ENCODE measurements at places on chromosomes 6 and 20.

GRCh38 chr20:25087186-25087929 lies 5.4 kb upstream of the VSX1 start:
- no peak for DNase-seq

DNA sequence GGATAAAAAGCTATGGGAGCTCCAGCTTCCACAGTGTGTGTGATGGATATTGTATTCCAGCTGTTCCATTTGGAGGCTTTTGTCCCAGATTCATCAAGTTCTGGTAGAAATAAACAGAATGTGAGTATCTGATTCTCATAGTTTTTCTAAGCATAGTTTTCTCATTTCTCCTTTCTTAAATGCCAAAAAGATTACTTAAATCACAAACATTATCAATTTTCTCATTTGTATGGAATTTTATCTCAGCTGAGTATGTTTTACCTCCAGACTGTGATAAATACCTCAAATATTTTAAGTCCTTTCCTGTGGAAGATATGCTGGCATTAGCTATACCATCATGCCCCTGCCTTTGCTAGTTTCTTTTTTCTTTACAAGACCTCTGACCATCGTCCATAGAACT lies 767.3 kb downstream of the TFAP2A start:
- DNase-seq: no peak

DNA sequence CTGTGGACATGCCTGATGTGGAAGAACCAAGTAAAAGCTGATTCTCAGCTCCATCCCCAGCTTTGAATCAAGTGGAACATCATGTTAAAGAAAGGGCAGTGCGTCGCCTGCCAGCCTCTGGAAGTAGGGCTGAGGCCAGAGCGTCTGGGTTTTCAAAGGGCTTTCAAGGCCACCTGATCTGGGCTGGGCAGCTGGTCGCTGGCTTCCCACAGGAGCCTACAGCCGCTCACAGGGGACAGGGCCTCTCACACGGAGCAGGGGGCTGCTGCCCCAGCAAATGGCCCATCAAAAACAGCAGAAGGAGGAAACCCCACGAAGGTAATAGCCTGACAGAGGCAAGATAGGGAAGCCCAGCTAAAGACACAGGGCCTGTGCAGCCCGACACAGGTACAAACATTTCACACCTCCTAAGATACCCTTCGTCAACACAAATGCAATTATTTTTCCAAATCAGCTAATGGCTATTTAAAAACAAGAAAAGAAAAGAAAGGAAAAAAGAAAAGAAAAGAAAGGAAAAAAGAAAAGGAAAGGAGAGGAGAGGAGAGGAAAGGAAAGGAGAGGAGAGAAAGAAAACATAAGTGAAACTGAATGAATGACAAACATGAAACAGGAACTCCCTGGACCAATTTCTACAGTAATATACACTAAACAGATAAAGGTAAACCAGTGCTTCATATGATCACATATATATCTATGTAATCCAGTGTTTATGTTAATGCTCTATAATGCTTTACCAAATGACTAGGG lies 24.8 kb downstream of the RRBP1 start:
- DNase-seq: no peak

GRCh38 chr6:1278061-1278720 lies 33.7 kb upstream of the FOXQ1 start:
- DNase-seq: no peak

DNA sequence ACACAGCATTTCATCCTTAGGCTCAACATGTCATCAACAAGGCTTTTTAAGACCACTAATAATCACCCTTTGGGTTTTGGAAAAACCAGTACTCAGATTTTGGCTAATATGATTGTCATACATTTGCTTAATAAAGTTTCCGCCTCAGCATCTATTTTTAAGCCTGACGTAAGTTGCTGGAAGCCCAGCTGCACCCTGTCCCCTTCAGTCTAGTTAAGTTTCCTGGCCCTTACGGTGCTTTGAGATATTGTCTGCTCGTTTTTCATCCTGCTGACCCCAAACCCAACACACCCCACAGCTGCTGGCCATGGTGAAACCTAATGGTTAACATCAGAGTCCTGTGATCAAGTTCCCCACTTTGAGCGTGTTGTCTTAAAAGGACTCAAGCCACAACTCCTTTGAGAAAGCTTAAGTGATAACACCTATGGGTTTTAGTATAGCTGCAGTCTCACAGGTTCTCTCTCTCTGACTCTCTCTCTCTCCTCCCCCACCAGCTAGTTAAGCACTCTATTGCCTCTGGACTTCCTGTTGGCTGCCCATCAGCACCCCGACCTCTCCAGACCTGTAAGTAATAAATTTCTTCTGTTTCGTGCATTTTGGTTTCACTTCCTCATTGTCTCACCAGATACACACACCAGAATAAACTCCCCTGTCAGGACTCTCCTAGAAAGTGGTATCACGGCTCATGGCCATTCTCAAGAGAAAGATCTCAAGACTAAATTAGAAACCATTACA lies 802.0 kb downstream of the C6orf118 start:
- DNase-seq: no peak

- DNase-seq: no peak
Observed at GRCh38 chr6:116530436-116530835, 15.0 kb downstream of the TRAPPC3L start.

DNA sequence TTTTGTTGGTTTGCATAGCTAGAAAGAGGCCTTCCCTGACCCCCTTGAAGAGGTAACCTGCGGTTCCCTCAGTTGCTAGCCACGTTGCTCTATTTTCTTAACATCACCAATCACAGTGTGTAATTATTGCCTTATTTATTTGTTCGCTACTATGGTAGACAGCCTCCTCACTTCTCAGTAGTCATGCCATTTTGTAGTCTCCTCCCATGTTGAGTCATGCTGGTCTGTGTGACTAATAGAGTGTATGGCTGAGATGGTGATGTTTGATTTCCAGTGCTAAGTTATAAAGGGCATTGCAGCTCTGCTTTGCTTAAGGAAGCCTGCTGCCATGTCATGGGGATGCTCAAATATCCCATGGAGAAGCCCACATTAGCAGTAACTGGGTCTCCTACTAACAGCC lies 236.6 kb upstream of the CHD6 start:
- no peak for DNase-seq

DNA sequence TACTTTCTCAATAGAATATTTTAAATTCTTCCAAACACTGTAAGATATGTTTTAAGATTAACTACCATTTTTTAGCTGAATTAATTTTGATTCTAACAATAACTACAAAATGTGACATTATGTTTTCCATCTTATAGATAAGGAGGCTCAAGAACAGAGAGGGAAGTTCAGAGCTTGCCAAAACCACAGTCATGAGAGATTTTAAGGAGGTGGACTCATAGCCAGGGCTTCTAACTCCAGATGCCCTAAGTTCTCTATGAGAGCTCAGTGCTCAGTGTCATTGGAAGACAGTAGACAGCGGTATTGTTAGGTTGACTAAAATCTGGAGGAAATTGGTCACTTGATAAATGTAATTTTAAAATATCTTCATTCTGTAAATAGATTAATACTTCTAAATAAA lies 144.2 kb downstream of the PACRG start:
- DNase-seq: no peak

DNA sequence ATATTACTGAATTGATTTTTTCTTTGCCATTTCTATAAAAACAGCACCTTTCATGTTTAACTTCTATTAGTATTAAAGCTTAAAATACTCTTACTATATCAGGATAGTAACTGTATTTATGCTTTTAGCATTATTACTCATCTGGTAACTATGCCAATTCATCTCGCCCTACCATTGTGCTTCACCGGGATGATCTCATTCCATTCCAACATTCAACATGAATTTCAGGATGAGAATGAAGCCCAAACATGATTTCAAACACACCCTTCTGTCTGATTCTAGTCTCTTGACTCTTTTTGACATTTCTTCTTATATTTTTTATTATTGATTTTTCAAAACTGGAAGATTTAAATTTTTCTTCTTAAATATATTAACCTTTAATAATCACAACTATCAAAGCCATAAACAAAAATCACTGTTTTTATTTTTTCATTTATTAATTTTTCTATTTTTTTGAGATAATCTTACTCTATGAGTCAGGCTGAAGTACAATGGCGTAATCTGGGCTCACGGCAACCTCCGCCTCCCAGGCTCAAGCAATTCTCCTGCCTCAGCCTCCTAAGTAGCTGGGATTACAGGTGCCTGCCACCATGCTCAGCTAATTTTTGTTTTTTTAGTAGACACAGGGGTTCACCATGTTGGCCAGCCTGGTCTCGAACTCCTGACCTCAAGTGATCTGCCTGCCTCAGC lies 46.7 kb downstream of the GJA1 start:
- DNase-seq: no peak

- DNase-seq: no peak
Observed at GRCh38 chr6:152993431-152993830, 9.1 kb downstream of the MTRF1L start.

DNA sequence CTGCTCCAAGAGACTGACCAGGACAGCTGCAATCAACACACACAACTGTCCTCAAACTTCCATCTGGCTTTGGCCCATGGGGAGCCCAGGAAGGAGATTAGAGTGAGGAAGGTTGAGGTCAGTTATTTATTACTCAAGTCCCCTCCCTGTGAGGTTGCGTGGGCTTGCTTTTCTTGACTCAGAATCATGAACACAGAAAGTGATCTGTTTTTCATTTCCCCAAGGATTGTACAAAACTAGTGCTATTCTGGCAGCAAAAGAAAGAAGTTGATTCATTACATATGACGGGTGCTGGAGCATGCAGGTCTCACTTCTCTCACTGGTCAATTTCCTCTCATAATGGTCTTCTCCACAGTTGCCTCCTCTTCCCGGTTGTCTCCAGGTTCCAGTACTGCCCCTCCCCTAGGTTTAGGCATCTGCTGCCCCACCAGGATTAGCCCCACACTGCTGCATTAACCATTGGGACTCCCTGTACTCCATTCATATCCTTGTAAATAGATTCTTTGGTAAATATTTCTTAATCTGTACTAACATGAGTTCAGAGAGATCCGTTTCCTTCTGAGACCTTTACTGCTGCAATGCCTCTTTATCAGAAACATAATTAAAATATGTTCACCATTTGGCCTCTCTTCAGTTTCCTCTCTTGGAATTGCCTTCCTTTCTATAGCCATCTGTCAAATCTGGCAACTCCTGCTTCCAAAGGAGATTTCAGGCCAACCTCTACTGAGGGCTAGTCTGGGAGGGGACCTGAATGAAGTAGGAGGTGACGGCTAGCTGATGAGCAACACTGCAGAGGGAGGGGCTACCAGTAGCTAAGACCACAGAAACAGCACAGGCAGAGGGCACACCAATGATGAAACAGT lies 888.8 kb downstream of the QKI start:
- no peak for DNase-seq

DNA sequence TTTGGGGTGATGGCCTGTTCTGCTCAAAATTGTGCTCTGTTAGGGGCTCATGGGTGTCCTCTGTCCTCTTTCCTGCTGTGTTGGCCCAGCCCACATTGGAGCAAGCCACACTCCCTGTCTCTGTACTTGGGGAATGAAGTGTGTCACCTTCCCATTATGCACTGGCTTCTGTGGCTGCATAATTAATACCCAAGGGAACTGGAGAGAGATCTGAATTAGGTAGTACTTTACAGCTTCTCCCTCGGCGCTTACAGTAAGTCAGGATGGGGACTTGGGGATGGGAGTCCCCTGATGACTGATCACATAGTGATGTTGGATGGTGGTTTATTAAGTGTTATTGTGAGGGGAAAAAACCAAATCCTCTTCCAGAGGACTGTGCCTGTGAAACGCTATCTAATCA lies 116.6 kb downstream of the FOXO3 start:
- no peak for DNase-seq

DNA sequence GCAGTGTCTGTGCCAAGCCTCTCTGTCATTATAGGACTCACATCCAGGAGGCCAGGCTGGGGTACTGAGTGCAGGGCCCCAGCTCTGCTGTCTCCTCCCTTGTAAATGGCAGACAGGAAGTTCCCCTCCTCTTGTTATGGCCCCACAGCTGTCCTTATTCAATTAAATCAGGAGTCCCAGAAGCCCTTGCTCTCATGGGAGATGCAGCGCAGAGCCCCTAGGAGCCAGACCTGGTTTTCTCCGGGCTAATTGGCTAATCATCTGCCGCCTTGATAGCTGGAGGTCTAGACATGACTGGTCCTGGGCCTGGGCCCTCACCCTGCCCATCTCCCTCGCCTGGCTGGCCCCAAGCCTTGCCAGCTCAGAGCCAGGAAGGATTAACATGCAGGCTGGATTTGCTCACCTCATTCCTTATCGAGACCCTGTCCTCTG lies 172.0 kb downstream of the VEGFA start:
- DNase-seq: no peak

GRCh38 chr6:3195695-3196497 lies 31.6 kb downstream of the TUBB2B start:
- DNase-seq: no peak

DNA sequence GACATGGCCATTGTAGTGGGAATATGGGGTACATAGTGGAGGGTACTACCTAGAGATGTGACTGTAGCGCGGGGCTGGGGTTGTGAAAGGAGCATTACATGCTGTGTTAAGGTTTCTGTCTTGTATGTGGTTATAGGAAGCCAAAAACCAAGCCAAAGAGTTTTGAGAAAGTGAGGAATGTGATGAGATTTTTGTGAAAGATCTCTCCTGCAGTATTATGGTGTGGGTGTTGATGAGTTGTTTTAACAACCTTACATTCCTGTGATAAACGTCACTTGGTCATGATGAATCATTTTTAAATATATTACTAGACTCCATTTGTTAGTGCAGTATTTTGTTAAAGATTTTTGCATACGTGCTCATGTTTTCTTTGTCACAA lies 48.9 kb downstream of the ZFAND3 start:
- no peak for DNase-seq

DNA sequence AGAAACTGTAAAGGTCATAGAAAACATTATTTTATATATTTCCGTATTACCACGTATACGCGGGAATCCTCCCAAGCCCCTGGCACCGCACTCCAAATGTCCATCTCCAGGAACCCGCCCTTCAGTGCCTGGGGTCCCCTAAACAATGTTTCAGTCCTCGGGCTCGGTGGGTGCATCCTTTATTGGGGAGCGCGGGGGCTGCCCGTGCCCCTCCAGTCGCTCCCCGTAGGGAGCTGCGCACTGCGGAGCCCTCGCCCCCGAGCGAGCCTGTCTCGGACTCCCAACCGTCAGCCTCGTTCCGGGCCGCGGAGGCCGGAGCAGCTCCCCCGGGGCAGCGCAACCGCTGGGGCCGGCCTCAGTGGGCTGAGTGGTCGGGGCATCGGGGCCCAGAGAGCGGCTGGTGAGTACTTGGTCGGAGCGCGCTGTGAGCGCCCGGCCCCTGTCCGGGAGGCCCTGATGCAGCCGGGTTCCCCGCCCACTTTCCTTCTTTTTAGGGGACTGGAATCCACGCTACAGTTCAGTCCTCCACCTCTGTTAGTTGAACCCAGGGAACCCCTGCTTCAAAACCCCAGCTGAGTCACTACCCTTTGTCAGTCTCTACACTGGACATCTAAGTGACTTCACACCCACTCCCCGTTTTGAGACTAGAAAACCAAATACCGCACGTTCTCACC lies at the start of gene DNAH8:
TSS of gene DNAH8 (plus strand) at position 296 of the 674 bp plus-strand sequence. CDS start 7,499 bp downstream, outside the sequence.
- DNase-seq: no peak
